ENCODE measurements at places on chromosomes 1 and 21. TPM values are rescaled to one million over a fixed set of nuclear protein-coding genes. Genes with fewer than 3 reads are reported as not detected.

- no peak for DNase-seq
These were observed 40.3 kb downstream of the RAP1GAP start for GRCh38 chr1:21628798-21629393.

Gene EFCAB7
- 6.1 TPM for total RNA-seq

Gene CLEC20A
- total RNA-seq = not detected

GRCh38 chr1:84795966-84796600 lies 96.9 kb downstream of the LPAR3 start:
- DNase-seq = no peak

DNA sequence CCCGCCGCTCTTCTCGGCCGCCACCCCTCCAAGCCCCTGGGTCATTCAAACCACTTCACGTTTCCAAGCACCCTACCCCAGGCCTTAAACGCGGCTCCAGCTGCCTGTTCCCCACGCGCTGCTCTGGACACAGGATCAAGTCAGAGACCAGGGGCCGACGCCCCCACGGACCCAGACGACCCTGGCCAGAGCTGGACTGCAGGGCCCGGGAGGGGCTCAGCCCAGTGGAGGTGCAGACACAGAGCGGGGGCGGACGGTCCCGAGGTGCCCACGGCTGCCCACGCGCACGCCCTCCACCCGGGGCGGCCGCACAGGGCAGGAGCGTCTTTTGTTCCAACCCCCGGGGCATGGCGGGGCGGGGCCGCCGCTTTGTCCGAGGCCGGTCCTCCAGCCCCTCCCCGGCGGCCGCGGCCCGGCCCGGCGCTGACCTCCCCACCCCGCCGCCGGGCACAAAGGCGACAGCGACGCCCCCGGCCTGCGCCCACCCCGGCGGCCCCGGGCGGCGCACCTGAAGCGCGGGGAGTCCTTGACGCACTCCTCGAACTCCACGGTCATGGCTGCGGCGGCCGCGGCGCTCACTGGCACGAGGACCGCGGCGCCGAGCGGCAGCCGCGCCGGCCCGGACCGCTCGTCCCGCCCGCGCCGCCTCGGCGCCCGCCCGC lies 338 bp downstream of the ACAP3 start:
- peak; percentile 71 for DNase-seq

GRCh38 chr1:9008236-9008635 lies 18.0 kb downstream of the SLC2A7 start:
- no peak for DNase-seq

- DNase-seq = no peak
These were observed 66.6 kb downstream of the BCAR3 start for GRCh38 chr1:93614986-93615581.

GRCh38 chr1:52186449-52186848 lies 44.6 kb downstream of the ZFYVE9 start:
- no peak for DNase-seq

DNA sequence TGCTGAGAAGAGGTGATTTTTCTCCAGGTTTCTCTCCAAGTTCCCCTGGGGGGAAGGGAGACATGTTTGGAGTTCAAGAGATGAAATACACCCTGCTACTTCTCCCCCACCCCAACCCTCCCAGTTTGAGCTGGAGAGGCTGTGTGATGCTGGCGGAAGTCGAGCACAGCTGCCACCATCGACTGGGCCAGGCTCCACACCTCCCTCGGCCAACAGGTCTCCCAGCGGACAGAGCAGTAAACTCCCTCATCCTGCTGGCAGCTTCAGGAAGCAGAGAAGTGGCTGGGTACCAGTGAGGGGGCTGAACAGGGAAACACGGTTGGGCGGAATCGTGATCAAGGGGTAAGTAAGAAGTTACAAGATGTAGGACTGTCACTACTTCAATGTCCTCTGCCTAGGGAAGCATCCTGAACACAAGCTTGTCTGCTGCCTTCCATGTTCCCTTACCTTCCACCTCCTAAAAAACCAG lies 6.6 kb upstream of the NHLH1 start:
- no peak for DNase-seq

- no peak for DNase-seq
These were observed 25.9 kb downstream of the OPTC start for GRCh38 chr1:203519896-203520295.

Gene CELSR2
- 21.1 TPM for total RNA-seq

- DNase-seq = no peak
These were observed 55.4 kb upstream of the JUN start for GRCh38 chr1:58839147-58839795.

DNA sequence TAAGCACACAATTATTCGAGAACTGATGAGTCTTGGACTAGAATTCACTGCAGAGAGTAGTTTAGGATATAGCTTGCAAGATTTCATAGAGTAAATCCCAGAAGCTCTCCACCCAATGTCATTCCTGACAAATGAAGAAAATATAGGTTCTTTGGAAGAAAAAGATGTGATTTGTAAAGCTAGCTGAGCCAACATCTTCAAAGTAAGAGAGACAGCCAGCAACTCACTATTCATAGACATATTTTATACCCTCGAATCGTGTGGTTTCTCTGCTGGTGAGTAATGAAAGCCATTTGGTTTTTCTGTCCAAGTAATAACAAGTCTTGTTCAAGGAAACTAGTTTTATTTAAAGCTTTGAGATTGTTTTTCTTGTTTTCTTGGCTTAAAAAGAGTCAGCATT lies 165.7 kb upstream of the SYT6 start:
- DNase-seq = no peak

Gene TIE1
- total RNA-seq = 38.9 TPM

Gene RAB3B
- total RNA-seq = not detected

GRCh38 chr1:241270016-241270415 lies 87.0 kb downstream of the RGS7 start:
- DNase-seq = no peak

DNA sequence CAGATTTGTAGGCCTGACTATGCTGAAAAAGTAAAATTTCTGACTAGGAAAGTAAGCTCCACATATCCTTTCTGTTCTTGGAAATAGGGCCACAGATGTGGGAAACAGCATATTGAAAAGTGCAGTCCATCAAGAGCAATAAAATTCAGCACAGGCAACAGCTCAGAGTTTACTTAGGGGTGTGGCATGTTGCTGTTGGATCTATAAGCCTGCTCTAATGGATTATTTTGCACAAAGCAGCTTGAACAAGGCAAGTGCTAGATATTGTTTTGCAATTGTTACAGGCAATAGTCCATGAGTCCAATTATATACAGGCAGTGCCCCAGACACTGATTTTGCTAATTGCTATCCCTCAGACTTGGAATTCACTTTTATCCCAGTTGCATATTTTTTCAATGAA lies 289.8 kb upstream of the SNX7 start:
- no peak for DNase-seq

Gene CTSK
- total RNA-seq = 18.4 TPM

DNA sequence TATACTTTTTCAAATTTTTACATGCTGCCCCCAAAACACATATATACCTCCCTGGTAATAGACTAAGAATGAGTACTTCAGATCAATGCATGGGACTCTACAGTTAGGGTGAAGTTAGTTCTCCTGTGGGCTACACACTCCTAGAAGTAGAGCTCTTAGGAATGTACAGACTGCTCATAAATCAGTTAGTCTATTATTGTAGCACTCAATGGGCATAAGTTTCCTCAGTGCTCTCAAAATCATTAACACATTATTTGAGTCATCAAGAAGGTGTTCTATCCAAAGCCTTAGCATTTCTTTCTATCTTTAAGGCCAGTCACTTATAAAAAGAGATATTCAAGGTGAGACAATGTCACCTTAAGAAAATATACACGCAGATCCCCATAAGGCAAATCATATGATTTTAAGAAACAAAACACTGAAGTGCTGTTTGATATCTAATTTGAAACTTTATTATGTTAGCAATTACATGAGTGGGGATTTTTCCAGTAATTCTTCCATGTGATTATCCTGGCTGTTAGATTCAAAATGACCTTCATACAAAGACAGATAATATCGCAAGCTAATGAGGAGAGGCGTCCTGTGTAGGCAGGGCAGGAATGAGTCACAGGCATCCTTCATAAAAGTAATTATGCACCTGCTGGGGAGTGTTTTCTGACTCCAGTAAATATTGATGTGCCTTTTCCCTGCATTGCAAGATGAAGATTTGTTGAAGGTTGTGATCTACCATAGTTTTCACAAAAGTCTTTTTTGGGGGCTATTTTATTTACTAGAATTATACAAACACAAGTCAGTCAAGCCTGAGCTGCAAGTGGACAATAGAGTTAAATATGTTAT lies 167.2 kb upstream of the ATP1B1 start:
- no peak for DNase-seq

- DNase-seq = no peak
These were observed 84.5 kb downstream of the SIK1 start for GRCh38 chr21:43342301-43342881.

- DNase-seq = no peak
These were observed 66.7 kb downstream of the TGFBR3 start for GRCh38 chr1:91819038-91819788.

Gene STYXL2
- total RNA-seq = 87.4 TPM

Gene TDRKH
- 4.4 TPM for total RNA-seq

GRCh38 chr1:93033029-93033428 lies 46.1 kb upstream of the MTF2 start:
- DNase-seq = no peak

DNA sequence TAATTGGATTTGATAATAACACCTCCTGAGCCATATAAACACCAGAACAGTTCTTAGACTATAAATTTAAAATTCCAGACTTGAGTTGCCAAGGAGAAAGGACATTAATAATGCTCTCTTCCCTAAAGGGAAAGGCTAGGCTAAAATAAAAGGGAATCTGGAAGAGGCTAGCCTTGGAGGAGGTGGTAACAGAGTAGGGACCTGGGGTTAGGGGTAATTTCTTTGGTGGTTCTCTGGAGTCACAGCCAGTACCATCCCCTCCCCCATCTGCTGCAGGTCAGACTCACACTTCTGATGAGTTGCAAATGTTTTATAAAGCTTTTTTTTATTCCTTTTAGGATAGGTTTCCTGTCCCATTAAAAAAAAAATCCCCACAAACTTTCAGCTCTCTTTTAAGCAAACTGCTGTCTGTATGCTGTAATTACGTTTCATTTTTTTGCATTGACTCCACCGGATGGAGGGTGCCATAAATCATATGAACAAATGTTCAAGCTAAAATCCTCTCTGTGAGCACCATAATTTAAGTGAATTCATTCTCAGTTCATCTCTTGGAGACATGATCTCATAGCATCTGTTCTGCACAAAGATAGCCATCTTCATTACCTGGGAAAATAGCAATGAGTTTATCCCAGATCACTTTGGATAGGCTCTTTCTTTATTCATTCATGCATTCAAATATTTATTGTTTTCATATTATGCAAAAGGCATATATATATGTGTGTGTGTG lies 379.6 kb downstream of the TTLL7 start:
- no peak for DNase-seq

GRCh38 chr1:53525595-53525994 lies 66.4 kb downstream of the DMRTB1 start:
- DNase-seq = no peak

- DNase-seq = no peak
These were observed 12.7 kb upstream of the S100A11 start for GRCh38 chr1:152049291-152050083.

DNA sequence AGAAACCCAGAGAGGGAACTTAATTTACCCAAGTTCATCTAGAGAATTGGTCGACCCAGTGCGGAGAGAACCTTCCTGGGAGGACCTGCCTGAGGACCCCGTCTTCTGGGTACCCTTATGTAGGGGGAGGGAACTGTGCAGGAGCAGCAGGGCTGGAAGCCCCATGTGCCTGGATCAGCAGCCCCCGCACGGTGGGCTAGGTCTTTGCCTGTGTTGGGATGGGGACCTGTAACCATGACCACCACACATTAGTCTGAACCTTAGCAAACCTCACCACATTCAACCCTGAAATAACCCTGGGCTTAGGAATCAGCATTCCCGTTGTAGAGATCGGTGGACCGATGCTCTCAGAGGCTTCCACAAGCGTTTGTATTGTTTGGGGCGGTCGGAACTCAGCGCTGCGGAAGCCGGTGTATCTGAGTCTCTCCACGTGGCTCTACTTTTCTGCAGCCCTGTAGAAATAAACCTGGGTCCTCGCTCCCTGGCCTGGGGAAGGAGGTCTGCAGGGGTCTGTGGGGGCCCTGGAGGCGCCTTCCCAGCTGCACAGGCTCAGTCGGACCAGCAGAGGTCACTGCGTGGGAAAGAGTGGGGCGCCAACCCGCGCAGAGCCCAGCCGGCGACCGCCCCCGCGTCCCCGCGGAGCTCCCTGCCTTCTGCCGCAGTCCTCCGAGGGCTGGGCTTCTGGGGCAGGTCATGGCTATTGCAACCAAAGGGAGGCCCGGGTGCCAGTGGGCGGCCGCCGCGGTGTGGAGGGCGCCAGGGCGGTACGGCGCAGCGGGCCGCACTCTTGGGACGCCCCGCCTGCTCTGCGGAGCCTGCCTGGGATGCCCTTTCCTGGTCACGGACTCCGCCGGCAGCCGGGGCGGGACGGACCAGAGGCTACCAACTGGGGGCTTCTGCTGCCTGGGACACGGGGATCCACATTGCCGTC lies 36.2 kb upstream of the KCNA10 start:
- peak; percentile 67 for DNase-seq

DNA sequence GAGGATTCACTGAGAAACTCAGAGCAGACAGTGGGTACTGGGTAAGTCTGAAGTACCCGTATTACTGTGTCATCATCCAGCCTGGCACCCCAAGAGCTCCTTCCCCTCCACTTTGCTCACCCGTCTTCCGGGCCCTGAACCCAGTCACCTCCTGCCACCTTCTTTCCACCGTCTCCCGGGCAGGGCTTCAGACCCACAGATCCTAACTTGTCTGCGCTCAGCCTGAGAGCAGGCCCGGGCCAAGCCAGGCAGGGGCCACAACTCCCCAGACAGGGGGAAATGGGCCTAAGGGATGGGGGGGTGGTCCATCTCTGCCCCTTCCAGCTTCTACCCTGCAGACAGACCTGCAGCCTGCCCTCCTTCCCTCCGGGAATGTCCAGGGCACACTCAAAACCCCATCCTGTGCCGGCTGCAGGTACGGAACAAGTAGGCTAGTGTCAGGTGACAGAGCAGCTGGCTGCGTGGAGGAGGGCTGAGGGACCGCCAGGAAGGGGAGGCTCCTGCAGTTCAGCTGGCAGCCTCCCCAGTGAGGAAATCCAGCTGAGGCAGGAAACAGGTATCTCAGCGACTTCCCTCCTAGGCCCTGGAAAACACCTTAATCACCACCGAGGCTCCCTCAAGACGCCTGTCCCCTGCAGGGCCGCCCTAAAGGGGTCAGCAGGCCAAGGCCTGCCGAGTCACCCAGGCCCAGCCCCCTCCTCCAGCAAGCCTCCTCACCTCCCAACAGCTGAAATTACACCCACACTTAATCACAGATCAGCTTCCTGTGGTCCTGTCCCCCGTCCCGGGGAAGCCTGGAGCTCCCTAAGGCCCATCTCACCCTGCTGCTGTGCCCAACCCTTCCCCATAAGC lies 3.5 kb downstream of the HSPG2 start:
- peak; percentile 84 for DNase-seq

GRCh38 chr1:93574991-93575390 lies 106.6 kb downstream of the BCAR3 start:
- no peak for DNase-seq

Gene VASH2
- 1.8 TPM for total RNA-seq

Gene TMEM50A
- 87.9 TPM for total RNA-seq

Gene HMCN1
- 10.4 TPM for total RNA-seq

- DNase-seq = no peak
These were observed 57.8 kb downstream of the SIK1 start for GRCh38 chr21:43369124-43369523.

GRCh38 chr1:197327776-197328364 lies 59.8 kb downstream of the CRB1 start:
- no peak for DNase-seq
